ENCODE measurements at places on chromosomes 7 and 10.

DNA sequence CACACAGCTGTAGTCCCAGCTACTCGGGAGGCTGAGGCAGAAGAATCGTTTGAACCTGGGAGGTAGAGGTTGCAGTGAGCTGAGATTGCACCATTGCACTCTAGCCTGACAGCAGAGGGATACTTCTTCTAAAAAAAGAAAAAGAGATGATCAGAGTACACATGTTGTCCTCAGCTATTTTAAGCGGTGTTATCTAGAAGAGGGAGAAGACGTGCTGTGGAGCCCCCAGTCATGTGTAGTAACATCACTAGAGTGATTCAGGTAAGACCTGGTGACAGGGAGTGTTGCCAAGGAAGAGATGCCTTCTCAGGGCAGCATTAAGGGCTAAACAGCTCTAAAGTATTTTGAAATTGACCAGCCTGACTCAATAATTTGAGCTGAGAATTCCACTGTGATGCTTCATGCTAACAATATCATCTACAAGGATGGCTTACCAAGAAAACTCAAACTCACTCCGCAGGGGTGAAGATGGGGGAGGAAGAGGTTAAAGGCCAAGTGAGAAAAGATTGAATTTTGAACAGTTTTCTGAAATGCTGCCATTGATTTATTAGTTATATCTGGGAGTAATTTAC, 97.4 kb downstream of the KLF6 start:
- no peak for DNase-seq

GRCh38 chr10:114499116-114499515, 94.8 kb upstream of the AFAP1L2 start:
- DNase-seq, result no peak

DNA sequence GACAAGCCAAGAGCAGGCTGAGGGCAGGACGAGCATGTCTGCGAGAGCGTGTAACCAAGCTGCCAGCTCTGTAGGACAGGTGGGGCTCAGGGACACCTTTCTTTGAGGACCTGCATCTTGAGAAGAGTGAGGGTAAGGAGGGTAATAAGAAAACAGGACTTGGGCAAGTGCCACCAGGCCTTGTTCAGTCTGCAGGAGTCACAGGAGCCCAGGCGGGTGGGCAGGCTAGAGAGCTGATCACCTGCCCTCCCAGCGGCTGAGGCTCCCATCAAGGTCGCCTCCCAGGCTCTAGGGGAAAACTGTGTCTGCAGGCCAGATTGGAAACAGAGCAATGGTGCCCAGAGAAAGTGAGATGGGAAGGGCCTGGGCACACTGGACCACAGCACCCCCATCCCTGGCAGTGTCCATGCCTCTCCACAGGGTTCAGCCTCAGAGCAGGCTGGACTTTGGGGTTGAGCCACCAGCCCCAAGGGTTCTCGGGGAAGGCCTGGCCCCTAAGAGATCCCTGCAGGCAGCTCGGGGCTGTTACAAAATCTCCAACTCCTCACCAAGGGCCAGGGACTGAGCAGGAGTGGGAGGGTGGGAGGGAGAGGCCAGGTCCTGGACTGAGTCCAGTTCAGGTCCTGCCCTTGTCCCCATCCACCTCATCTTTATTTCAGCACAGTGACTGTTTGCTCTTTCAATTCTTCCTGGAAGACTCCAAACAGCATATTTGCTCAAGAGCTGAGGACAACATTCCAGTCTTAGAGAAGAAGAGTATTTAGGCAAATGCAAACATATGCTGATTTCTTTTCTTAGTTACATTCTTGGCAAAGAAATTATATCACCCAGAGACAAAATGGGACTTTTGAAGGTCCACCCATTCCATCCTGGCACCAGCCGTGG, 161.9 kb downstream of the GRID1 start:
- DNase-seq, result no peak

GRCh38 chr7:155188821-155189581, 108.7 kb upstream of the INSIG1 start:
- no peak for DNase-seq

GRCh38 chr10:85874208-85874607, 492.4 kb downstream of the GRID1 start:
- DNase-seq, result no peak

DNA sequence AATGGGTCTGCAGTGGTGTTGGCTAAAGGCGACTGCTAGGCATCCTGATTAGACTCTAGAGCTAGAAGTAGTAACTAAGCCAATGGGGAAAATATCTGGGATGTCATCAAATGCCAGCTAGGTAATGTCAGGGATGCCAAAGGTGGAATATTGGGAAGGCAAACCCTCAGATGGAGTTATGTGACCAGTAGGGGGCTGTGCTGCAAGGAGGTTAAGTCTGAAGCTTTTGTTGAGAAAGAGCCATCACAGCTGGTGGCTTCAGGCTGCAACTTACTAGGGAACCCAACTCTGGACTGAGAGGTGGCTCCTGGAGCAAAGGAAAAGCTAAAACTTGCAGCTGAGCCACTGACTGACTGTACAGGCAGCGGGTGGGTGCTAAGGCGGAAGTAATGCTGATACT, 576.9 kb upstream of the GHITM start:
- no peak for DNase-seq

DNA sequence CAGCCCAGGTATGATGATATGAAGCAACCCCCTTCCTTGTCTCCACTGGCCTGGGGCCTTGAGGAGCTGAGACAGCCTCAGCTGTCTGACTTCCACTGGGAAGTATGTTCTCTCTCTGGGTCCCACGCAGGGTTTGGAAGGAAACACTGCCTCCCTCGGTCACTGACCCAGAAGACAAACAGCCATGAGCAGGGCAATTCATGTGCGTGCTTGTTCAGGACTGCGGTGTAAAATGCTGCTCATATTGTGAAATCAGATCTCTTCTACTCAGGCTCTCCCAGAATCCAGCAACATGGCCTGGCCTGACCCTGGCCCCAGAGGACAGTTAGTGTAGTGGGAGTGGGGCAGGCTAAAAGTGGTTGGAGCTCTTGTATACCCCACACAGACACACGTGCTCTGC, 2.8 kb downstream of the CLCN1 start:
- DNase-seq, result peak; percentile 70

DNA sequence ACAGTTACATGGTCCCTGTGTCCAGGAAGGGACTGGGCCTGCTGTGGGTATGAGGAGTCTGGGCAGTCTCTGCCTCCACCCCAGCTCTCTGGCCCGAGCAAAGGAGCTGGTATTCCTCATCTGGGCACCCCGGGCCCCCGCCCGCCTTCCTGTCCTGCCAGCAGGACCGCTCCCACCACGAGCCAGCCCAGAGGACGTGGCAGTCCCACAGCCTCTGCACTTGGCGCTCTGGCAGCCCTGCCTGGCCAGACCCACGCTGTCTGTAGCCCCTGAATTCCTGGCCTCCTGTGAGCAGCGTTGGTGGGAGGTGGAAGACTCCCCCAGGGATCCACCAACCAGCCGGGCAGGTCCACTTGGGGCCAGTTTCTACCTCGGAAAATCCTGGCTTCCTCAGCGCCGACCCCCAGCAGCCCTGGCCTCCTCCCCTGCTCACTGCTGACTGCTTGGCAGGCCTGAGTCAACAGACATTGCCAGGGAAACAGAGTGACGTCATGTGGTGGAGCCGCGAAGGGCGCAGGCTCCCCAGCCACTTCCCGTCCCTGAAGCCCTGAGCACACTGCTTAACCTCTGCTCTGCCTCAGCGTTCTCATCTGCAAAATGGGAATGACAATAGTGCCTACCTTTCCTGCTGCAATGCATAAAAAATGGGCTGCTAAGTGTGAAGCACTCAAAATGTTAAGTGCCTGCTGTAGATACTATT, 21.6 kb upstream of the LIMK1 start:
- no peak for DNase-seq

GRCh38 chr10:75782463-75783248, 351.2 kb downstream of the LRMDA start:
- no peak for DNase-seq
